Glutamatergic neuron (in vitro differentiated cells): ENCODE measurements at places on chromosomes 16 and 17.

GRCh38 chr17:79400989-79401703, 209.7 kb downstream of the RBFOX3 start:
- peak overlapping the region; percentile 89 for H3K27ac ChIP-seq
- peaks cover 8% of the 10 kb centered on the region for H3K27me3 ChIP-seq
- peaks cover 38% of the 10 kb centered on the region for H3K4me1 ChIP-seq
- H3K36me3 ChIP-seq = peaks cover 6% of the 10 kb centered on the region
- peak overlapping the region; percentile 63 for H3K4me3 ChIP-seq
- DNase-seq = peak; percentile 79

- no peaks in the 10 kb centered on the region for H3K27me3 ChIP-seq
- H3K4me3 ChIP-seq = no peak overlapping the region
- DNase-seq = no peak
- H3K27ac ChIP-seq = no peak overlapping the region
- peaks cover 12% of the 10 kb centered on the region for H3K36me3 ChIP-seq
Observed at GRCh38 chr17:57158795-57159194, 73.7 kb downstream of the AKAP1 start.

DNA sequence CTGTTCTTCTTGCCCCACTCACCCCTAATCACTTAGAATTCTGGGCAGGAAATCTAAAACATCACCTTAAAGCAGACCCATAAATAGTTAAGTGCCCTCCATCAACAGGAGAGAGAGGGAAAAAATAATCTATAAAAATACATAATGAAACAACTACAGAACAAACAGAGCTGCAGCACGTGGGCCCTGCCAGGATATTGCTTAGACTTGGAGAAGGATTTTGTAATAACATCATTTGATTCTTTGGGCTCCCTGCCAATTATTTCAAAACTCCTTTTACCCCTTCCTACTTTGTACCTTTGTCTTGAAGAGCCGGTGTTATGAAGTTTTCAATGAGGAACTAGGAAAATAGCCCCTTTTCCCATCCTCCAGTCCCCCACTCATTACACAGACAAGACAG, 130.6 kb upstream of the TOX3 start:
- H3K4me3 ChIP-seq = no peak overlapping the region
- no peaks in the 10 kb centered on the region for H3K36me3 ChIP-seq
- H3K4me1 ChIP-seq = no peaks in the 10 kb centered on the region
- H3K27ac ChIP-seq = no peak overlapping the region

DNA sequence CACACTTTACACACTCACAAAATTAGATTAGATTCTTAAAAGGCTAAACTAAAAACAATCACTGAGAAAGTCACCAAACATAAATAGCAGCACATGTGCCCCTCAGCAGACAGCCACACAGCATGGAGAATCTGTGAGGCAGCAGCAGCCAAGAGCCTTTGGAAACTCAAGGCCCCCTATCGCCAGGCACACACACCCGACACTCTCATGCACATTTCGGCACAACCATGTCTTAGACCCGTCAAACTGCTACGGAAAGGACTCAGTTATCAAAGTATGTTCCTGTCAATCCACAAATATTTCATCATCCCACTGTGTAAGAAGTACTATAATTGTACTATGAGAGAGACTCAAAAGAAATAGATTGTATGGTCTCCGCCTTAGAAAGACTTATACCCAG, 20.9 kb downstream of the UBE2O start:
- no peak overlapping the region for H3K27ac ChIP-seq
- no peaks in the 10 kb centered on the region for H3K27me3 ChIP-seq
- H3K36me3 ChIP-seq = no peaks in the 10 kb centered on the region
- DNase-seq = no peak
- no peak overlapping the region for H3K4me3 ChIP-seq
- peaks cover 22% of the 10 kb centered on the region for H3K4me1 ChIP-seq

GRCh38 chr16:22031483-22032083, 23.7 kb downstream of the MOSMO start:
- no peak overlapping the region for H3K4me3 ChIP-seq
- H3K36me3 ChIP-seq = no peaks in the 10 kb centered on the region
- H3K27me3 ChIP-seq = no peaks in the 10 kb centered on the region
- DNase-seq = no peak
- H3K27ac ChIP-seq = no peak overlapping the region
- no peaks in the 10 kb centered on the region for H3K4me1 ChIP-seq

DNA sequence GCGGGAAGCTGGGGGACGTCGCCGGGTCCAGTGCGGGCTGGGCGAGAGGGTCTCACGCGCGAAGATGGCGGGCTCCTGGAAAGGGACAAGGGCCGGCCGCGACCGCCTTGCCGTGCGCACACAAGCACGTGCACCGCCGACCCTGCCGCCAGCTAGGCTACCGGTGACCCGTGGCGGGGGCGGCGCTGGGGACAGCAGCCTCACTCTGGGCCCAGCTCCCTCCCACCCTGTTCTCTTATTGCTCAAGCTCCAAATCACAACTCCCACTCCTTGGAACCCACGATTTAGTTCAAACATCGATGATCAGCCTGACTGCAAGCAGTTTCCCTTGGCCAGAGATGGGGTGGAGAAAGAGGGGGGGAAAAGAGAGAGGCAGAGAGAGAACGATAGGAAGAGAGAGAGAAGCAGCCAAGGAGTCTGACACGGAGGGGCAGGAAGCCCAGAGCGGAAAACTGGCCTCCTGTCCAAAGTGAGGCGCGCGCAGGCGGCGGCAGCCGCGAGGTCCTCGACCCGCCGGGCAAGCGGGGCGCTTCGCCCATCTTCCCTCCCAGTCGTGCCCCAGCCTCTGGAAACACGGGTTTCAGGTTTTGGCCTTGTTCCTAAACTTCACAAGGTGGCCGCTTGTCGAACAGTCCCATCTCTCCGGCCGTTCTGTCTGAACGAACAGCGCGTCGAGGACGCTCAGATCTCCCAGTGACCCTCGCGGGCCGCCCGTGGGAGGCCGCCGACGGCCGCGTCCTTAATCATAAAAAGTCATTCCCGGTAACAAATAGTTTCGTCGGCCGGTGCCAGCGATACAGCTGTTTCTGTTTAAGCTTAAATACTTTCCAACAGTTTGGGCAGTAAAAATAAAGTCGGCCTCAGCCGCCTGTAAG, 1.7 kb upstream of the CBX8 start:
- H3K4me3 ChIP-seq = peak overlapping the region; percentile 63
- peak; percentile 42 for DNase-seq
- peak overlapping the region; percentile 19 for H3K27ac ChIP-seq
- peaks cover 21% of the 10 kb centered on the region for H3K4me1 ChIP-seq

DNA sequence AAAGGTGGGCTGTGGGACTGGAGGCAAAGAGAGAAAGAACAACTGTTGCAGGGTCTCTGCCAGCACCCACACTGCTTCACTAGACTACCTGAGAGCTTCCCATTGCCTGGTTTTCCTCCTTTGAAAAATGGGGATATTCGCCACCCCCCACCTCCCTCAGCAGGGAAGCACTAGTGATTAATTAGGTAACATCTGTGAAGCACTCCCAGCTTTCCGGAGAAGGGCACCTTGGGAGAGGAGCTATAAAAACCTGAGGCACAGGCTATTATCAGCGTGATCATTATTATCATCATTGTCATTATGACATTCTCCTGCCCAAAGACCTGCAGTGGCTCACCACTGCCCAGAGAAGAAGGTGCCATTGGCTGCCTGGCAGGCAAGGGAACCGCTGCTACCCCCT, 83.5 kb downstream of the XYLT1 start:
- no peaks in the 10 kb centered on the region for H3K36me3 ChIP-seq
- H3K27me3 ChIP-seq = no peaks in the 10 kb centered on the region
- peaks cover 30% of the 10 kb centered on the region for H3K4me1 ChIP-seq

GRCh38 chr16:70522216-70523075, 908 bp downstream of the COG4 start:
- H3K36me3 ChIP-seq = no peaks in the 10 kb centered on the region
- H3K4me1 ChIP-seq = peaks cover 17% of the 10 kb centered on the region
- H3K27me3 ChIP-seq = peaks cover 6% of the 10 kb centered on the region
- peak overlapping the region; percentile 96 for H3K27ac ChIP-seq

DNA sequence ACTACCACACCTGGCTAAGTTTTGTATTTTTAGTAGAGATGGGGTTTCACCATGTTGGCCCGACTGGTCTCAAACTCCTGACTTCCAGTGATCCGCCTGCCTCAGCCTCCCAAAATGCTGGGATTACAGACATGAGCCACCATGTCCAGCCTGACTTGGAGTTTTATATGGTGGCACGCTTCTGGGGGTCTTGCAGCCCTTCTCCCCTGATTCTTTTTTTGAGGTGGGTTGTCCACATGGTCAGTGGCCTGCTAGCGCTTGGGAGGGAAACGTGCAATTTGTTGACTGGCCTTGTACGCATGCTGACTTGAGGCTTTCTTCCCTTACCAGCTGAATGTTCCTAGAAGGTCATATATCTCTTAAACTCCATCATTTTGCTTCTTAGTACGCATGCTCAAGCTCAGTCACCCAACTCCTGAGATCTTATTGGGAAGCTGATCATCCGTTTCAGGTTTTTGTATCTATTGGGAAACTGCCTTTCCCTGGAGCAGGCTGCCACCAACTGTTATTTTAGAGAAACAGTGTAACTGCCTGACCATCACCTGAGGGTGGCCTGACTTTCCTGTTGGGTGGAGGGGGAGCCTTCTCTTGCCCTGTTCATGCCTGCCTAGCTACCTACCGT, 13.7 kb upstream of the LDHD start:
- no peak overlapping the region for H3K4me3 ChIP-seq
- no peak overlapping the region for H3K27ac ChIP-seq
- no peaks in the 10 kb centered on the region for H3K4me1 ChIP-seq
- DNase-seq = no peak
- H3K27me3 ChIP-seq = peaks cover 2% of the 10 kb centered on the region

- no peak for DNase-seq
- H3K4me3 ChIP-seq = no peak overlapping the region
- H3K27me3 ChIP-seq = no peaks in the 10 kb centered on the region
- H3K27ac ChIP-seq = no peak overlapping the region
Observed at GRCh38 chr17:28390984-28391383, 15.0 kb downstream of the SLC46A1 start.

DNA sequence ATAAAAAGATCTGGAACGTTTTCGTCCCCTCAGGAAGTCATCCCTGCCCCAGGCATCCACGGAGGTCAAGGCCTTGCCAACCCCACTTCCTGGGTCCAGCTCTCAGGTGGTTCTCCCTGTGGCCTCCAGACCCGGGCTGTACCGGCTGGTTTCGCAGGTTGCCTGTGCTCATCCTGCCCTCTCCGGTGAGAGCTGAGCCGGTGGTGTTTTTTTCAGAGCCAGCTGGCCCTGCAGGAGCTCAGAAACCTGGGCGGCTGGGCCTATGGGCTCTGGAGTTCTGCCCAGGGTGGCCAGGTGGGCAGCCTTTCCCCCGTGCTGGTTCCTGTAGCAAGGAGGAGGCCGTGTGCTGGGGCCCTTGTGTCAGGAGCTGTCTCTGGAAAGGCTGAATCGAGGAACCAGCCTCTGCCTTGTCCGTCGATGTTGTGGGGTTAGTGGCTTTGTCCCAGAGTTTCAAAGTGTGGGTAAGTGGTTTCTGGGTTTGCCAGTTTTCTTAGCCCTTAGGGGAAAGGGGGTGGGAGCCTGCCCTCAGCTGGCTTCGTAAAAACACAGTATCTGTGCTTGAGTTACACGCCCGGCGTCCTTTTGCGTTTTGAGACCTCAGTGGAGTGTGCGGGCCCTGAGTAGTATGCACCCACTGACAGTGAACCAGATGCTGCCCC, 23.6 kb downstream of the C16orf90 start:
- H3K36me3 ChIP-seq = peaks cover 5% of the 10 kb centered on the region
- no peak overlapping the region for H3K27ac ChIP-seq
- H3K4me3 ChIP-seq = no peak overlapping the region
- peaks cover 12% of the 10 kb centered on the region for H3K4me1 ChIP-seq
- H3K27me3 ChIP-seq = peaks cover 2% of the 10 kb centered on the region

DNA sequence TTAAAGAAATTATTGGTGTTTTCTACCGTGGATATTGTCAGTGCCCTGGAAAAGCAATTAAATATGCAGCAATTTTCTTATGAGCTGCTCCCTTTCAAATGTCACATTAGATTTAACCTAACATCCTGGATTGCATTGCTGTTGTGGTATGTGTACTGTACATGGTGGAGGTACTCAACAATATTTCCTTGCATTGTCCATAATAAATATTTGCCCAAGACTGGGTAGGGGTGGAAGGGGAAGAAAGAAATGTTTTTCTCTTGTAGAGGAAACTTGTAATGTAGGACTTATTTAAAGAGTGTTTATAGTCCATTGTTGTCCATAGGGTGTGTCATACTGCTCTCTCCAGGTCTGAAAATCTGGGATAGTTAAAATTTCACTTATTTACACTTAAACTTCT, 346.2 kb upstream of the TBX2 start:
- H3K4me3 ChIP-seq = no peak overlapping the region
- H3K27ac ChIP-seq = no peak overlapping the region

- no peak overlapping the region for H3K27ac ChIP-seq
- H3K36me3 ChIP-seq = no peaks in the 10 kb centered on the region
- no peaks in the 10 kb centered on the region for H3K4me1 ChIP-seq
- H3K27me3 ChIP-seq = no peaks in the 10 kb centered on the region
- H3K4me3 ChIP-seq = no peak overlapping the region
- no peak for DNase-seq
Observed at GRCh38 chr16:52861614-52862022, 191.1 kb downstream of the CHD9NB start.

DNA sequence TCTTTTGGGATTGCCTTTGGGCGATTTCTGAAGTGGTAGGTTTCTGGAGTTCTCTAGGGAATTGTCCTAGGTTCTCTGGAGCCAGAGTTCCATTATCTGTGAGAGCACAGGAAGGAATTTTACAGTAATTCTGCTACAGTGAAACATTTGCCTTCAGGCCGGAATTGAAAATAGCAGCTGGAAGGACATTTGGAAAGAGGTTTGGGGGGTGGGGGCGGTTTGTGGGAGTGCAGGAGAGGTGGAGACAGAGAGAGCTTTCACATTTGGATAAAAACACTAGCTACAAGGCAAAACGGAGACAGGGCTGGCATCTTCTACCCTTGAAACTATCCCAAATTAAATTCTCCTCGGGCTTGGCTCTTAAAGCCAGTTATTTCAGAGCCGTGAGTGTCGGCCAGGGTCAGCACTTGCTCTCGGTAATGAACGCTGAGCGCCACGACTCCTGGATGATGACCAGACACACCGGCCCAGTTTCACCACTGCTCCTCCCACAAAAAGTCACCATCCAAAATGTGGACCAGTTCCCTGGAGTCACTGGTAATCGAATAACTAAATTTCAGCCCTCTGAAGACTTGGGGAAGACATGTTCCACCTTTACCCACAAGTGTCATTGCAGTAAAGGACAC, 67.7 kb upstream of the TANC2 start:
- peak; percentile 33 for DNase-seq
- H3K36me3 ChIP-seq = peaks cover 4% of the 10 kb centered on the region
- H3K27ac ChIP-seq = peak overlapping the region; percentile 57
- H3K4me1 ChIP-seq = peaks cover 54% of the 10 kb centered on the region
- no peaks in the 10 kb centered on the region for H3K27me3 ChIP-seq
- peak overlapping the region; percentile 41 for H3K4me3 ChIP-seq

- H3K27ac ChIP-seq = no peak overlapping the region
- H3K36me3 ChIP-seq = no peaks in the 10 kb centered on the region
- no peaks in the 10 kb centered on the region for H3K4me1 ChIP-seq
- H3K27me3 ChIP-seq = no peaks in the 10 kb centered on the region
- H3K4me3 ChIP-seq = no peak overlapping the region
- DNase-seq = no peak
Observed at GRCh38 chr16:77308163-77308561, 109.0 kb downstream of the SYCE1L start.
